ENCODE measurements at places on chromosomes 6 and 20.

- DNase-seq: no peak
Observed at GRCh38 chr6:43951063-43951755, 176.0 kb downstream of the MRPL14 start.

DNA sequence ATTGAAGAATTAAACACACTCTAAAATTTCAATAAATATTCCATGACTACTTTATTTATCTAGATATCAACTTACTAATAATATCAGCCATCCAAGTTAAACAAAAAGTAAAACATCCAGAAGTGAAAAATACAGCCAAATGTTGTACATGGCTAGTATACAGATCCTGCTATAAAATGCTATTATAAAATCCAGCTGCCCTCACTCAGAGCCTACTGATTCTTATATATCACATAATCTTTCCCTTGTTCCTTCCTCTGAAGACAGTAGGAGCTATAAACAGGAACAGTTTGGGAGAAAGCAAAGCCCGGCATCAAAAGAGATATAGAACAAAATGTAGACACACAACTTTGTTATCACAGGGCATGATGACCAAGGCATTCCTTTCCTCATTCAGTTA is 212.9 kb downstream of the PLCB4 start:
- DNase-seq: no peak

GRCh38 chr6:37323580-37323979 is 30.2 kb upstream of the RNF8 start:
- no peak for DNase-seq

DNA sequence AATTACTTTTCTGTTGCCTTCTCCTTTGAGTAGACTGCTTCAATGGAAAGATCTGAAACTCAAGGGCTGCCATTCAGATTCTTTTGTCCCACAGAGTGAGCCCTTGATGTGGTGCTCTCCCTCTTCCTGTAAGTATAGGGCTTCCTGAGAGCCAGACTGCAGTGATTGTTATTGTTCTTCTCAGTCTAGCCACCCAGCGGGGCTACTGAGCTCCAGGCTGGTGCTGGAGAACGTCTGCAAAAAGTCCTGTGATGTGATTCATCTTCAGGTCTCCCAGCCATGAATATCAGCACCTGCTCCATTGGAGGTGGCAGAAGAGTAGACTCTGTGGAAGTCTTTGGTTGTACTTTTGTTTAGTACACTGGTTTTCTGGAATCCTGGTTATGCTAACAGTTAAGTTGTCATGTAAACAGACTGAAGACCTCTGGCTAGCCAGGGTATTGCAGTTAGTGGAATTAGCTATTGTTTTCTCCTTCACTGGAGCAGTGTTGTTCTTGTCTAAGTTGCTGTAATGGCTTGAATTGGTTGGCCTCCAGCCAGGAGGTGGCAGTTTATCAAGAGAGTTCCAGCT is 240.9 kb downstream of the COL12A1 start:
- DNase-seq: no peak

DNA sequence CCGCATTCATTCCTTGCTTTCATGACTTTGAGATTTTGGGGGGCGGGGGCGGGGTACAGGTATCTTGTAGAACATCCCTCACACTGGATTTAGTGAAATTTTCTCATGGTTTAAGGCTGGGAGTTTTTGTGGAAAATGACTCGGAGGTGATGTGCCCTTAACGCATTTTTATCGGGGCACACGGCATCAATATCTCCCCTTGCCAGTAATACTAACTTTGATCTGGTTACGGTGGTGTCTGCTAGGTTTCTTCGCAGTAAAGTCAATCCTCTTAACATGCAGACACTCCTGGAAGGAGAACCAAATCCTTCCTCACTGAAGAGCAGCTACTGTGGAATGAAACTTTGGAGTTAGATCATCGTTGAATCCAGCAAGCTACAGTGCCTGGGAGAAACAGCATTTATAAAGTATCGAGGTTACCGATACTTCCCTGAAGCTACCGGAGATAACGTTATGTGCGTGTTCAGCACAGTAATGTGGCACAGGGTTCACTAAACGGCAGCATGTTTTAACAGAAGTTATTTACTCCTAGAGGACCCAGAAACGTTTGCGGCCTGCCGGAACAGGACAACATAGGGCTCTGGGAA is 1.2 kb upstream of the DYNLRB1 start:
- no peak for DNase-seq

DNA sequence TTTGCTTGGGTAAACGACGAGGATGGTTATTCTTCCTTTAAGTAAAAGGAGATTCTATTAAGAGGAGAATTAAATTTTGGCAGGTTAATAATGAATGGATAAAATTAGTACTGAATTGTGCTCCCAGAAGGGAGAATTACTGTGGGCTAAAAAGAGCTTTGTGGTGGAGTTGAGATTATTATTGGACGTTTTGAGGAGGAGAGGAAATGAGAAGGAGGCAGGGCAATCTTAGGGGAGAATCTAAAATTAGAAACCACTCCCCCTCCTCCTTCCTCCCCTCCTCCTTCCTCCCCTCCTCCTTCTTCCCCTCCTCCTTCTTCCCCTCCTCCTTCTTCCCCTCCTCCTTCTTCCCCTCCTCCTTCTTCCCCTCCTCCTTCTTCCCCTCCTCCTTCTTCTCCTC is 331.8 kb downstream of the PRL start:
- no peak for DNase-seq

- DNase-seq: no peak
Observed at GRCh38 chr6:26657256-26657655, 2.3 kb downstream of the ZNF322 start.

- DNase-seq: no peak
Observed at GRCh38 chr20:19824861-19825260, 66.8 kb downstream of the RIN2 start.

DNA sequence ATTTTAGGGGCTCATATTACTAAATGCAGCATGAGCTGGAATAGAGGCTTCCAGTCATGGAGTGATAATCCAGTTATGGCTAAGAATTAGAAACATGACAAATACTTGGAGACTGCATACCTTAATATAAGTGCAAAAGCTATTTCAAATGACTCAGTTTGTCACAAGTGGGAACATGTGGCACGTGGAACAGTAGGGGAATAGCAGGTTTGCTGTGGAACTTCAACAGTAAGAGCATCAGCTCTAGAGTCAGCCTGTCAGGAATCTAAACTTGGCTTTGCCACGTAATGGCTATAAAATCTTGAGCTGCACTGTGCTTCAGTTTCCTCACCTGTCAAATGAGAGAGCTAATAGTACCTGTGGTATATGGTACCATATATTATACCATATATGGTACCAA is 62.1 kb downstream of the HTR1B start:
- no peak for DNase-seq

DNA sequence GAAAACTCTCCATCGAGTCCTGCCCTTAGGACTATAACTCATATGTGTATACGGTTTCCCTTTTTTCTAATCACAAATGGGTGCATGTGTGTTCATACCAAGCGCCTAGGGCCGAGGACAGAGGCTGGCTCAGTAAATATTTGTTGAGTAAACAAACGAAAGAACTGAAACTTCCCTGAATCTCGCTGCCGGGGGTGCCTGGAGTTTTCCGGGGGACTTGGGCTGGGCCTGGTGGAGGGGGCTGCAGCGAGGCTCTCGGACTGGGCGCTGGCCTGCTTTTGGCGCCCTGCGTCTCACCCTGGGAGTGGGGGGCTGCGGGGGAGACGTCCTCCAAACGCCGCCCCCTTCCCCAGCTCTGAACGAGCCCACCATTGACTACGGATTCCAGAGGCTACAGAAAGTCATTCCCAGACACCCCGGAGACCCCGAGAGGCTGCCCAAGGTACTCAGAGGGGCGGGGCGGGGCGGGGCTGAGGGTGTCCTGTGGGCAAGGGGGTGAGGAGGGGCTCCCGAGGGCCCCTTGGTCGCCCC is 49.0 kb downstream of the CPXM1 start:
- no peak for DNase-seq

DNA sequence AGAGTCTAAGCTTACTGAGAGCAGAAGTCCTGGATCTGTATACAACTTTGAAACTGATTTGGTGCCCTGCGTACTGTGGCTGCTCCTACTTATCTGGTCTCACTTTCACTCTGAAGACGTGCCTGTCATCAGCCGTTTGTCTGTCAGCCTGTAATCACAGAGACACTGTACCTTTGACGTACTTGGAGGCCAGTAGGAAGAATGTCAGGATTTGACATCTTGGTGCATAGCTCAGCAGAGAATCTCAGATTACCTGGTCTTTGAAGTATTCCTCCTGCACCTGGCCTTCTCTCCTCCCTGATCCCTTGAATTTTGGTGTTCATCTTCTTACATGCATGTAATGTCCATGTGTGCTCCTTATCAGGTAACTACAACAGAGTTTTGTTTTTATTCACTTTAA is 37.7 kb downstream of the DSE start:
- DNase-seq: no peak

- DNase-seq: peak; percentile 71
Observed at GRCh38 chr6:28838289-28838633, 85.5 kb downstream of the TRIM27 start.

DNA sequence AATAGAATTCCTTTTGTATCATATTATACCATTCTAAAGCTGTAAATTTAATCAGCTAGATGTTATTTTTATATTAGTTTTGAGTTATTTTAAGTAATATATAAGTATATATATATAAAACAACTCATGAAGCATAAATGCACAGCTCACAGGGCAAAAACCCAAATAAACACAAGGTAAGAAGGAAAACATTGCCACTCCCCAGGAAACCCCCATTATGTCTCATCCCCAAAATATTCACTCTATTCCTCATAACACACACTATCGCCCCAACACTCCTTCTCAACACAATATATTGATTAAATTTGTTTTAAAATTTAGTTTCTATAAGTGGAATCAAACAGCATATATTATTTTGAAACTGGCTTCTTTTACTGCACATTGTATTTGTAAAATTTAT is 98.6 kb upstream of the FAM83B start:
- no peak for DNase-seq

DNA sequence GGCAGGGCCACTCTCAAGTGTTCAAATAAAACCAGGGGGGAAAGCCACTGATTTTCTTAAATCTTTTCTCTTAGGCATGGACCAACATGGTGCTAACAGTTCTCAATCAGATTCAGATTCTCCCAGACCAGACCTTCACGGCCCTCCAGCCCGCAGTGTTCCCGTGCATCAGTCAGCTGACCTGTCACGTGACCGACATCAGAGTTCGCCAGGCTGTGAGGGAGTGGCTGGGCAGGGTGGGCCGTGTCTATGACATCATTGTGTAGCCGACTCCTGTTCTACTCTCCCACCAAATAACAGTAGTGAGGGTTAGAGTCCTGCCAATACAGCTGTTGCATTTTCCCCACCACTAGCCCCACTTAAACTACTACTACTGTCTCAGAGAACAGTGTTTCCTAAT is 41.5 kb upstream of the SMIM28 start:
- DNase-seq: no peak

GRCh38 chr6:107626645-107627044 is 136.7 kb downstream of the SOBP start:
- no peak for DNase-seq

- DNase-seq: no peak
Observed at GRCh38 chr6:70863343-70863742, 93.5 kb downstream of the B3GAT2 start.

DNA sequence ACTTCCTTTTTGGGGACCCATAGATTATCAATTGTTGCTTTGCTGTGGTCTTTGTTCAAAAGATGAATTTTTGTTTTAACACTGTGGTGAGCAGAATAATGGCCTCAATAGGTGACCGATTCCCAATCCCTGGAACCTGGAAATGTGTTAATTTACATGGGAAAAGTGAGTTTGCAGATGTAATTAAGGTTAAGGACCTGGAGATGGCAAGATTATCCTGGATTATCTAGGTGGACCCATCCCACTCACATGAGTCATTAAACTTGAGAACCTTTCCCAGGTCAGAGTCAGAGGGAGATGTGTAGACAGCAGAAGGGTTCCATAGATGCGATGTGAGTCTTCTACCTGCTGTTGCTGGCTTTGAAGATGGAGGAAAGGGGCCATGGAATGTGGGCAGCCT is 36.2 kb upstream of the HBS1L start:
- no peak for DNase-seq

DNA sequence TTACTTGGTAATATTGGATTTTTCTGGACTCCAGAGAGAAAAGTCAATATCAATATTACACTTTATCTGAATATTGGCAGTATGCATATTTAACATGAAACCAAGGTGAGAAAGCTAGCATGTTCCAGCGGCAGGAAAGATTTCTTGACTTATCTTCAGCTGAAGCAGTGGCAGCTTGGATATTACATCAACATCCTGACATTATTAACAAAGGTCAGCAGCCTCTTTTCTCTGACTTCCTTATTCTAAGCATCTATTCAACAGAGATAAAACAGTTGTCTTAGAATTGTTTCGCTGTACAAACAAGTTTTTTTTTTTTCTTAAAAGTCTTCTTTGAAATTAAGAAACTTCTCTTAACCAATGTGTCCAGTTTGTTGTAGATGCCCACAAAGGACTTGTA is 11.8 kb downstream of the DCBLD1 start:
- no peak for DNase-seq

DNA sequence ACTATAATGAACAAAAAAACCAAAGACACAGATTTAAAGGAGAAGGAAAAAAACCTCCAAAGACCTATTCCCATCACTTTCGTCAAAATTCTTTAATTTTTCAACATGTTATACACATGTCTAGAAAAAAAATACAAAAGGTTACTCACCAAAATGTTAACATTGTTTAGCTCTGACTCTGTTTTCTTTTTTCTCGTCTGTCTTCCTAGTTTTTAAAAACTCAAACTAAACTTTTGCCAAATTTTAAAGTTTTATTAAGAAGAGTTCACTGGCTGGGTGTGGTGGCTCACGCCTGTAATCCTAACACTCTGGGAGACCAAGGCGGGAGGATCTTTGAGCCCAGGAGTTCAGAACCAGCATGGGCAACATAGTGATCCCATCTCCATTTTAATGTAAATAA is 10.8 kb downstream of the MCUR1 start:
- no peak for DNase-seq

GRCh38 chr6:131029626-131030297 is 33.3 kb downstream of the EPB41L2 start:
- no peak for DNase-seq

GRCh38 chr6:137589067-137589848 is 95.1 kb upstream of the OLIG3 start:
- peak; percentile 35 for DNase-seq

- DNase-seq: no peak
Observed at GRCh38 chr6:156720691-156721685, 56.2 kb upstream of the ARID1B start.

GRCh38 chr20:32823078-32823477 is 3.3 kb downstream of the MAPRE1 start:
- no peak for DNase-seq

- DNase-seq: no peak
Observed at GRCh38 chr20:50195524-50196120, 5.0 kb downstream of the CEBPB start.

Data from NCI-H1930 (cell line).